ENCODE measurements at places on chromosomes 16 and 17.

DNA sequence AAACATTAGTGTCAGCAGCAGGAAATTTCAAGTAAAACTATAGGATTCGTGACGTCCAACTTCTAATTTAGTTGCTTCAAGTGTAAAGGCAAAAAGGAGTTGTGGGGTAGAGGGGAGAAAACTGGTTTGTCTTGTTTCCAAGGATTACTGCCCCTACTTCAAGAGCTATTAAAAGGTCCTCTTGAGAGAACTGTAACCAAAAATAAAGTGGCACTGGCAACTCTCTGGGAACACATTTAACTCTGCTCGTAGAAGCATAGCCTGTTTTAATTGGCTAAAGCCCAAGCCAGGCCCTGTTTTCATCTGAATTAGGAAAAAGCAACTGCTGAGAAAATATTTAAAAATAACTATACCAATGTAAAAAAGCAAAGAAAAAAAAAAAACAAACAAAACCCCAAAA lies 51.8 kb upstream of the AKAP1 start:
- no peak for DNase-seq

DNA sequence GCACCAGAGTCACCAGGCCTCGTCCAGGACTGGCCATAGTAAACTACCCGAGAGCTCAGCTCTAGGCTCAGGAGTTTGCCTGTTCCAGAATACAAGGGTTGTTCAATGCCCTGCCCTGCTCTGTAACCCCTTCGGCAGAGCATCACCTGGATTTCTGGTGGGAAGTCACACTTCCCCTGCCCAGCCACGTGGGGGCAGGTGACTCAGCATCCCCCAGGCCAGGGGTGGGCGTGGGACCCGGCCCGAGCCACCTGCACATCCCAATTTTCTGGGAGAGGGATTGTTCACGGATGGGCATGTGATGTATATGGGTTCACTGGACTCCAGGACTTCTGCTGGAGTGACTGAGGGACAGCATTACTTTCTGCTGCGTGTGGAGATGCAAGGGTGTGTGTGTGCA lies 25.8 kb downstream of the COX4I1 start:
- DNase-seq, result no peak

DNA sequence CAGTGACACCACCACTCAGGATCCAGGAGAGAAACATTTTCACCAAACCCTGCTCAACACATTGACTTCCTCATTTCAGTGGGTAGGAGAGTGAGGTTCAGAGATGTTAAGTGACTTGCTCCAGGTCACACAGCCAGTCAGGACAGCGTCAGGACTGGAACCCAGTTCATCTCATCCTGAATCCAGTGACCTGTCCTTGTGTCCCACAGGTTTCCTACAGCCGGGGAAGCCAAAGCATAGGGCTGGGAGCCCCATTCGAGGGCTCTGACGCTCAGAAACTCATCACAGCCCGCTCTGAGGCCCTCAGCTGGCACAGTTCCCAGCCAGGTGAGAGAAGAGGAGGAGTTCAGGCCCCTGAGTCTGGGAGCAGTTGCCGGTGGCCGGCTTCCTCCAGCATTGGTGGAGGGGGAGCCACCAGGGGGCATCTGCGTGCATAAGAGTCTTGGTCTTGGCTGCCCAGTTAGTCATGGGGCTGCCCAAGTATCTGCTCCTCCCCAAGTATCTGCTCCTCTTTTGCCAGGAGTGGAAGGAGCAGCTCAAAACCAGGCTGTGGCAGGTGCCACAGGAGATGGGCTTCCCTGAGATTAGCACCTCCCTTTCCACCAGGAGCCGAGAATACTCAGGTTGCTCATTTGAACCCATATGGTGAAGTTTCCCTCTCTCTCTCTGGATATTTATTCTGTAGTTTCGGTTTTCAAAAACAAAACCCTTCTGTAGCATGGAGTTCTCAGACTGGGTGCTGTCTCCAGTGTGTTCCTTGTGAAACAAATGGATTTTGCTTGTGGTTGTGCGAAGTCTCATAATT lies 56.0 kb downstream of the TNFRSF13B start:
- DNase-seq, result peak; percentile 86

GRCh38 chr16:57537581-57538234 lies 1.3 kb upstream of the CCDC102A start:
- no peak for DNase-seq

GRCh38 chr16:14564861-14565687 lies 65.0 kb downstream of the PARN start:
- no peak for DNase-seq

- no peak for DNase-seq
Observed at GRCh38 chr16:12291989-12292759, 315.6 kb downstream of the SNX29 start.

DNA sequence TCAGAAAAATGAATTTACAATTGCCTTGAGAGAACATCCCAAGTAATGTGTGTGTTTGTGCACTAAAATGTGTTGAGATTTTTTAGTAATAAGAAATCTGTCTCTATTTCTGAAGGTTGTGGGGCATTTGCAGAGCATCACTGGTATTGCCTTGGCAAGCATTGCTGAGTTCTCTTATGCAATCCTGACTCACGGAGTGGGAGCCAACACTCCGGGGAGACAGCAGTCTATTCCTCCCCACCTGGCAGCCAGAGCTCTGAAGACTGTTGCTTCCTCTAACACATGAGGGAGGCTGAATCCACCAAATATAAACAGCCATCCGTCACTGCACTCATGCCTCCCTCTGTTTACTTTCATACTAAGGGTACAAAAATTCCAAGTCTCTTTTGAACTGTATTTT lies 10.6 kb downstream of the CNTD1 start:
- peak; percentile 54 for DNase-seq

DNA sequence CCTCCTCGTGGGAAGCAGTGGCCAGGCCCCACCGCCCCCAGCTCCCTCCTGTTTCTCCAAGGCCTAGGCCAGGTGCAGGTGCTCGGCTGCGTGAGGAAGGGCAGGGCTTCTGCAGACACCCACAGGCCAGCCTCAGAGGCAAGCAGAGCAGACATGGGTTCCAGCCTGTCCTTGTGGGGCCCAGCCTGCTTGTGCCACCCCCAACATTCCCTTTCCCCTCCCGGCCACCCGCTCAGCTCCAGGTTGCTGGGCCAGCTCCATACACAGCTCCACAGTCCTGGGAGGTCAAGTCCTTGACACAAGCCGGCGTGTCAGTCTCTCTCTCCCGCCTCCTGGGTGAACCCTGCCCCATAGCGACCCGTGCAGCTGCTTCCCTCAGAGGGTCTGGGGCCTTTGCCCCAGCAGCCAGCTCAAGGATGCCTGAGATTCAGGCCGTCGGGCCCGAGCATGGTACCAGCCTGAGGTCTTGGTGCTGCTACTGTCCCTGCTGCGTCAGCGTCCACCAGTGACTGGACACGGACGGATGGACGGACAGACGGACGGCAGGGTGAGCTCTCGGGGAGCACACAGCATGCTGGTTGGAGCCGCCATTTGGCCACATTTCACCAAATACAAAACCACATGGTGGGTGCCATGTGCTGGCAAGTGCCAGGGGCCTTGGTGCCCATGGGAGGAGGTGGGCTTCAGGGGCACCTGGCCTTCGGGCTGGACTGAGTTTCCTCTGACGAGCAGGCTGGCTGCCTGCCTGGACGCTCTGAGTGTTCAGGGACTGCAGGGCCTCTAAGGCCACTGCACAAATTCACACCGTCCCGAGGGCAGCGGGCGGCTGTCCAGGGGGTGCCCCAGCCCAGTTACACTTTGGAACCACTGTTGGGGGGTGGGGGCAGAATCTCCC lies 8.0 kb downstream of the SECTM1 start:
- DNase-seq, result no peak

- no peak for DNase-seq
Observed at GRCh38 chr17:74240618-74241205, 27.3 kb downstream of the TTYH2 start.

GRCh38 chr17:82327289-82327688 lies 6.3 kb downstream of the SECTM1 start:
- DNase-seq, result no peak

DNA sequence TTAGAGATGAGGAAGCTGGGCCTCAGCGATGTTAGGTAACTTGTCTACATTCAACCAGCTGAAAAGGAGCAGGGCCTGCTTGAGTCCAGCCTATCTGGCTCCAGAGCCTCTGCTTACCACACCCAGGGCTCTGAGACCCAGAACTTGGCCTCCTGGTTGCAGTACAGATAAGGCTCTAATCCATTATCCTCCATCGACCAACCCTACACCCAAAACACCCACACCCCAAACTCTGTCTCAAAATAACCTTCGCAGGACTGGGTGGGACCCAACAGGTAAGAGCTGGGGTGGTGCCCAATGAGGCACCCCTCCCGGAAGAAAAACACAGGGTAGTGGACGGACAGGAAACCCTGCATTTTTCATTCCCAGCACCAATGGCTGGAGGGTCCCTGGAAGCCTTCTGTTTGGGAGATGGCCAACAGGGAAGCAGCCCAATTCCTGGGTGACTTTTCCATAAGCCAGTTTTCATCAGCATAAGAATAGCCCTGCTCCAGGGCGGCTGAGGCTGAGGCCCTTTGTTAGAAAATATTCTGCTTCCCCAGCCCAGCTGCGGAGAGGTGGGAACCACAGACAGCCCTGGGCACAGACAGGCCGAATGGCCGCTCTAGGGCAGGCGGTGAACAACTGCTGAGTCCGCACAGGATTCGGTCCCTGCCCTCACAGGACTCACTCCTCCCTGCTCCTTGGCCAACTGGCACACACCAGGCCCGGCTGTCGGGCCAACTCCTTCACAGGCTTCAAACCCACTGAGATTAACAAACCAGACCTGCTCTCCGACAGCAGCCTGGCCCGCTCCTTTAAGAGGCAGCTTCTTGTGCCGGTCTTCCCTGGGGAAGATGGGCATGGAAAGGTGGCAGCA lies 9.8 kb downstream of the SMIM5 start:
- DNase-seq, result no peak

- no peak for DNase-seq
Observed at GRCh38 chr16:66298006-66298405, 68.5 kb upstream of the CDH5 start.

GRCh38 chr17:29133121-29133713 lies 47.0 kb downstream of the MYO18A start:
- DNase-seq, result peak; percentile 85

- no peak for DNase-seq
Observed at GRCh38 chr17:45077643-45078042, 16.5 kb downstream of the NMT1 start.

DNA sequence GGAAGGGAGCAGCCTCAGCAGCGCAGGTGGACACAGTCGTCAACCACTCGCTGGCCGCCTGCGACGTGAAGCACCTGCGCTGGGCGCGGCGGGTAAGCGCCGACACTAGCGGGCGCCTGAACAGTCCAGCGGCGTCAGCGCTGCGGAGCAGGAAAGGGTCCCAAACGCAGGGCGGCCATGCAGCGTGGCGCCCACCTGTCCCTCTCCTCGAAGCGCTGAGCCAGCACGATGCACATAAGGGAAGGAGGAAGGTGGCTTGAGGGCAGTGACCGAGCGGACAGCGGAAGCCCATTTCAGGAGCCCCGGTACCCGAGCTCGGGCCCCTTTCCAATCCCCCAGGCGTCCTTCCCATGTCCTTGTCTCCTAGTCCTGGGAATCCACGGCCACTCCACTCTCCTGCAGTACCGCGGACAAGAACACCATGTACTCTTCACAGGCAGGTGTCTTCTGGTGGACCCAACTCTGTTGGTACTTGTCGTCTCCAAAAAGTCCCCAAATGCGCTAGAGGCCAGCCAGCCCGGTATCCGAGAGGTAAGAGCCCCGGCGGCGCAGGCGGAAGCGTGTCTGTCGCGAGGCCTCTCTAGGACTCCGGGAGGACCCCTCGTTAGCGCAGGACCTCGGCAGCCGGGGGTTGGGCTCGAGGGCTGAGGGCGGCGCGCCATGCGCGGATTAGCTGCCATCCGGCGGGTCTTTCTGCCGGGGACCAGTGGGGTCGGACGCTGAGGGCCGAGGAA lies 14.4 kb downstream of the ZNF232 start:
- no peak for DNase-seq

- no peak for DNase-seq
Observed at GRCh38 chr17:69331756-69332155, 4.8 kb upstream of the ABCA5 start.

- no peak for DNase-seq
Observed at GRCh38 chr17:69448431-69449102, 34.1 kb downstream of the MAP2K6 start.

DNA sequence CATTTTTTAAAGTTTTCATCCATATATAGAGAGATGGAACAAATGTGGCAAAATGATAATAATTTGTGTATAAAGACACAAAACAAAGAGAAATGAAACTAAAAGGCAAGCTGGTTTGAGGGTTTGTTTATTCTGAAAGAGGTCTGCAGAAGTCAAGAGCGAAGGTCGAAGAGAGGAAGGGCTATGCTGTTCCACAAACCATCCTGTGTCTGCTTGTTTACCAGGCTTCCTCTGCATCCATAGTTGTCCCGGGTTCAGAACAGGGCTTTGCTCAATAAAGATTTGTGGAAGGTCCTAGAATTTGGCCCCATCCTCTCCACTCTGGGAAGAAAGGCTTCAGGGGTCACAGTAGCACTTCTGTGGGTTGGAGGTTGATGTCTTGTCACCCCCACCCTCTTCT lies 2.4 kb upstream of the MARVELD3 start:
- DNase-seq, result no peak

DNA sequence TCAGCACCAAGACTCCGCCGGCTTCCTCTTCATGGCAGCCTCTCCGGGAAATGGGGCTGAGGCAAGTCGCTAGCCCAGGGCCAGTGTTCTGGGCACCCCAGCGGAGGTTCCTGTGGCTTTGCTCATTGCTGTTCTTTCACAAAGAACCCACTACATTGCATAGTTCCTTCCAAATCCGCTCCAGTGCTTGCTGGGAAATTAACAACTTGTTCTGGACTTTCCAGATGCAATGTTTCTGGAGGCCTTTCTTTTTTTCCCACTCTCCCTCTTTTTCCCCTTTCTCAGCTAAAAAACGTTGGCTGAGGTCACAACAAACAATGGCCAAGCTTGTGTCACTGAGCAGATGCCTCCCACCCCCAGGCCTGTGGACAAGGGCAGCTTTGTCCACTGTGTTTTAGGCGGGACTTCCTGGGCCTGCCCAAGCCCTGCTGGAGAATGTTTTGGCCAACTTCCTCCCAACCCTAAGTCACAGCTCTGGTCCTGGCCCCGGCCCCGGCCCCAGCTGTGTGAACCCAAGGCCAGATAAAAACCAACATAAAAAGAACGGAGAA lies 131.5 kb upstream of the RCVRN start:
- no peak for DNase-seq

- no peak for DNase-seq
Observed at GRCh38 chr17:66670206-66670605, 164.7 kb upstream of the CACNG5 start.

GRCh38 chr16:28974007-28974436 lies 556 bp upstream of the SPNS1 start:
- peak; percentile 71 for DNase-seq

GRCh38 chr17:36592716-36593321 lies 1.1 kb downstream of the DHRS11 start:
- no peak for DNase-seq

GRCh38 chr17:3534881-3535252 lies 22.7 kb downstream of the TRPV3 start:
- DNase-seq, result peak; percentile 38

DNA sequence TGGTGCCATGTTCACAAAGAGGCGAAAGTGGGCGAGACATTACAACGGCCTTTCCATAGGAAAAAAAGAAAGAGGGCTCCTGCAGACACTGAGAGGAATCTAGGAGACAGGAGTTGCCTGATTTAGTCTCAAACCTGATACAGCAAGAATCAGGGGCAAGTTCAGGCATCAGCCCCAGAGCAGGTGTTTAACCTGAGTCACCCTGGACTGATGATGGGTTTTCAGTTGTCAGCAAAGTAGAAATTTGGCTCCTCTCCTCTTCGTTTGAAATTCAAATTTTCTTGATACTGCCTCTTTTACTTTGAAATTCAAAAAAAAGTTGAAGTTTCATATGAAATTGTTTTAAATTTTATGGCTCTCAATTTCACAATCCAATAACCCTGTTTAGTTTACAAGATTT lies 189.5 kb downstream of the ABCC12 start:
- no peak for DNase-seq

GRCh38 chr17:45951403-45951802 lies 47.6 kb upstream of the STH start:
- DNase-seq, result no peak

Data from H54 (cell line).